ENCODE measurements at places on chromosomes 4 and X. TPM values are rescaled to one million over a fixed set of nuclear protein-coding genes. Genes with fewer than 3 reads are reported as not detected.

The MAP3K15 gene
- not detected for total RNA-seq

DNA sequence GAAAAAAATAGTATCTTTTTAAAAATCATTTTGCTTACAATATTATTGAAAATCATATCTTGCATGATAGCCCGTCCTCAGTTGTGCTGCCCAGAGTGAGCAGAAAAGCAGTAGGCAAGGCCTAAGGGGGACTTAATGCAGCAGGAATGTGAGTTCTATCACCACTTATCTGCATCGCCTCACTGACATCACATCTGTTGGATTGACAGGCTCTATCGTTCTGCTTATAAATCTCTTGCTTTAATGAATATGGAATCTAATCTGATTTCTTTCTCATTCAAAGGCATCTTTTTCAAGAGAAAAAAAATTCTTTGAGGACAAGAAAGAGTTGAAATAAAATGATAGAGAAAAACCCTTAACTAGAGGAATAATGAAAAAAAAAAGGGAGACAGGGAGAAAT, 249.9 kb downstream of the PAPSS1 start:
- no peak for DNase-seq

GRCh38 chr4:109041463-109042360, 260.7 kb downstream of the COL25A1 start:
- DNase-seq = no peak

GRCh38 chr4:140743194-140743931, 12.8 kb downstream of the TBC1D9 start:
- peak; percentile 34 for DNase-seq

DNA sequence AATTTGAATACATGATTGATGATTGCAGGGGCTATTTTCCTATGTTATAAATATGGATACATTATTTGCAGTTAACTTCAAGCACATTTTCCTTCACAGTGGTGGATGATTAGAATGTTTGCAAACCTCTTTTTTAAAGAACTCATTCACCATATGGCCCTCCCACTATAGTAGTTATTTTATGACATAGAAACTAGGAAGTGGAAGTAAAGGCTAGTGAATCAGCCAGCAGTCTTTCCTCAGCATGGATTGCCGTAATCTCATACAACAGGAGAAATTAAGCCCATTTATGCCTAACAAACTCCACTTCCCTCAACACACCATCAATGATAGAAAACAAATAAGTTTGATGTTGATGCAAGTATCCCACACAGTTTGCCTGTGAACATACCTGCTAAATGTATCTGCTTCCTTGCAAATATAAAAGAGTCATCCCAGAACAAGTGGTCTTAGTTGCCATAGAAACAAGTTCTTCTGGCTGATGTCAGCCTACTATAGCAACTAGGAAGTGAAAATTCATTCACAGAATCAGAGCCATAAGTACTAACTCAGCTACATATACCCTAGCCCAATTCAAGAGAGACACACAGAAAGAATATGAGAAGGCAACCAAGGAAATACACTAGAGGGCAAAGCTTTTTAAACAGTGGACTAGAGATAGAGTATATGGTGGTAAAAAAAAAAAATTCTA, 100.9 kb upstream of the RADX start:
- no peak for DNase-seq

GRCh38 chr4:16530688-16531635, 304.7 kb upstream of the TAPT1 start:
- DNase-seq = no peak

DNA sequence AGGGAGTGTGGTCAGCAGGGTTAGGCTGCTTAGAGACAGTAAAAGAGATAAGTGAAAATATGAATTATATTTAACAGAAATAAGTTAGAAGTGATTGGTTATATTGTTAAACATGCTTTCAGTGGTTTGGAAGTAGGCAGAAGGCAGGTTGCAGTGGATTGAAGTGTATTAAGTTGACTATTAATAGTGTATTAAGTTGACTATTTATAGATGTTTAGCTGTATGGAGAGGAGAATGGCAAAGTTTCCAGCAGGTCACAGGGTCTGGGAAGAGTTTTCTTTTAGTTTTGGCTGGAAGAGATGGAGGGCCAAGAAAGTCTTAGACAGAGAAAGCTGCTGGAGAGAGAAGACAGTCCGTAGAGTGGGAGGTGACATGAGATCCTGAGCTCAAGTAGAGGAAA, 7.9 kb downstream of the SMIM20 start:
- DNase-seq = no peak

The CCDC110 gene
- 2.5 TPM for total RNA-seq

The CT45A10 gene
- not detected for total RNA-seq

GRCh38 chrX:104695593-104695992, 129.6 kb downstream of the IL1RAPL2 start:
- no peak for DNase-seq

- DNase-seq = no peak
Measured at GRCh38 chrX:136203438-136203837, 47.8 kb downstream of the MAP7D3 start.

- DNase-seq = peak; percentile 64
Measured at GRCh38 chr4:141636771-141637460, 533 bp downstream of the IL15 start.

DNA sequence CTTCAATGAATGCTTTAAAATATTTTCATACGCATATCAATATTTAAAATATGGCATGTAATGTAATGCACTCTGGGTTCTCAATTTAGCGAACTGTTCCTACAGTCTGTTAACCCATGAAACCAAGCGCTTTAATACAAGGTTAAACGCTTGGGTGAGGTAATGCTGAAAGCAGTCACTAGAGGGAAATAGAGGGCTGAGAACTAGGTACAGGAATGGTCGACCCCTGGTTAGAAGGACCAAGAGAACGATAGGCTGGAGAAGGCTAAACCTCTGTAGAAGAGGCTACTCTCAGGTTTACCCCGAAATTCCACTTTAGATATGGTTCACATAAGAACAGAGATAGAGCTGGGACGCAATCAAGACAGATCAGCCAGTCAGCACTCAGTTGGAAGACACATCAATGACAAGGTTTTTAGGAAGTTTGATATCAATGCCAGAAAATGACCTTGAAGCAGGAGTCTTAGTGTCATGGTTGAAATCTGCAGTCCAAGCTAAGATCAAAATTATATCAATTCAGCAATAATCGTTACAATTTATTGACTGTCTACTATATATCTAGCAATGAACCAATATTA, 26.9 kb downstream of the ARSJ start:
- DNase-seq = no peak

DNA sequence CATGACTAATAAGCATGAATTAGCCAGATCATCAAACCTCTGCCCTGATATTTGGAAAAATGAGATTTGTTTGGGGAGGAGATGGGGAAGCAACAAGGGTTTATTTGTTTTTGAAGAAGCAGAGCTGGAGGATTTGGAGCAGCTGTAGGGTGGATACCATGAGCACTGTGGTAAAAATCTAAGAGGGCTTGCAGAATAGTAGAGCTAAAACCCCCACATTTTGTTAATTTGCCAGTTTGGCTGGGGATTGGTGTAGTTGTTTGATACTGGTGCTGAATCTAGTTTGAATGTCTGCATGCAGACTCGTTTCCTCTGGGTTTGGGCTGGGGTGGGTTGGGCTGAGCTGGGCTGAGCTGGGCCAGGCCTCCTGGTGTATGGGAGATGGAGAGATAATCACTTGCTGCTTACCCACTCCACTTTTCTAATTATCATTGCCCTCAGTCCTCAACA, 43.7 kb downstream of the SMAD1 start:
- DNase-seq = no peak

The ENPP6 gene
- not detected for total RNA-seq

The HMX1 gene
- total RNA-seq = not detected

The ATP6AP1 gene
- 26.5 TPM for total RNA-seq

The BTC gene
- 7.9 TPM for total RNA-seq

- DNase-seq = no peak
Measured at GRCh38 chrX:144295921-144296320, 412.1 kb downstream of the UBE2NL start.

The ASB12 gene
- total RNA-seq = not detected

DNA sequence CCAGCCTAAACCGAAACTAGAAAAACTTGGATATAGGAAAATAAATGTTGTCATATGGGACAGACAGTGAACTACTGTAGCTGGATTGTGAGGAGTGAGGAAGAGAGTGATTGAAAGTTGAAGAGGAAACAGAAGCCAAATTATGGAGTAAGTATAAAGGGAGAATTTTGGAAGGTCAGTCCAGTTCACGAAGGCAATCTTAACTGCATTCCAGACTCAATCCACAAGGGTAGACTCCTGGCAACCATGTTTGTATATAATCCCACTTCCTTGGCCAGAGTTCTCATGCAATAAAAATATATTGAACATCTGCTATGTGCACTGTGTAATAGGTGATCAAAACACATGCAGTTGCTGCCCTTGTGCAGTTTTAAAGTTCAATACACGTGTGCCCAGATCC, 58.6 kb upstream of the CAMK2D start:
- no peak for DNase-seq

Measured in transverse colon (tissue), 4 donors.